Central memory CD4-positive, alpha-beta T cell (primary cell): ENCODE measurements at places on chromosomes 7 and 10.

DNA sequence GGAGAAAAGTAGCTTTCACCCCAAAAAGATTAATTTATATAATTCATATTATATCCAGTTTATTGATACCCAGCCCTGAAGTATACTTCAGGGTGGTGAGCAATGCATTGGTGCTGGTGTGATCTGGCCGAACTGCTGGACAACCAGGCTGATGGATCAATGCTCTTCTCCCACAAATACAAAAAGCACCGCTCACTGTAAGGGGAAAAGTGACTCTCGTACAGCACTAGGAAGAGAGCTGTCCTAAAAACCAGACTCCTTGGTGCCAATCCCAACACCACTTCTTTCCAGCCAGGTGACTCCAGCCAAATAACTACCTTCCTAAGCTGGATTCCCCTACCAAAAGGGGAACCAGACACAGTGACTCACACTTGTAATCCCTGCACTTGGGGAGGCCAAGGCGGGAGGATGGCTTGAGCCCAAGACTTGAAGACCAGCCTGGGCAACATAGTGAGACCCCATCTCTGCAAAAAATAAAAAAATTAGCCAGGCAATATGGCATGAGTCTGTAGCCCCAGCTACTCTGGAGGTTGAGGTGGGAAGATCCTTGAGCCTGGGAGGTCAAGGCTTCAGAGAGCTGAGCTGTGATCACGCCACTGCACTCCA, 13.1 kb upstream of the TNPO3 start:
- DNase-seq, result no peak

GRCh38 chr7:130432886-130433285, 7.9 kb downstream of the CEP41 start:
- no peak for DNase-seq

- DNase-seq, result no peak
Observed at GRCh38 chr7:14837216-14837615, 65.3 kb downstream of the DGKB start.

GRCh38 chr7:103240806-103241205, 56.4 kb upstream of the PMPCB start:
- DNase-seq, result no peak

- no peak for DNase-seq
Observed at GRCh38 chr7:41891950-41892349, 189.1 kb upstream of the INHBA start.
